HL-60 (cell line): ENCODE measurements at places on chromosomes 2 and 18.

- DNase-seq, result no peak
These were observed 234.3 kb downstream of the ALK start for GRCh38 chr2:29687121-29687520.

DNA sequence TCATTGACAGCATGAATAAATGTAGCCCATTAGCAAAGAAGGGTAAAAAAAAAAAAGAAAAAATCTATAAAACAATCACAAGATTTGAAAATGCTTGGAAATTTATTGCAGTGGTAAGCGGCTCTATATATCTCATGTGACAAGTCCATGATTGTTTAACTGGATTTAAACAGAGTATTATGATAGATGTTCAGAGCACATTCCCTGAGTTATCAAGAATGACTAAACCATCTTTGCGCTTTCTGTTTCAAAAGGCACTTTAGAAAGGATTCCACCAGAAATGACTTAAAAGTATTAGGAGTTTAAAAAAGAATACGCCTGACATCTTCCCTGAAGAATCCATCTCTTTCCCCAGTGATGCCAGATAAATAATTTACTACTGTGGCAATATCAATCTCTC, 409.5 kb upstream of the UBE2E3 start:
- no peak for DNase-seq

GRCh38 chr2:12641441-12641840, 75.3 kb upstream of the TRIB2 start:
- no peak for DNase-seq

- DNase-seq, result no peak
These were observed 27.8 kb upstream of the TBR1 start for GRCh38 chr2:161388146-161388779.

DNA sequence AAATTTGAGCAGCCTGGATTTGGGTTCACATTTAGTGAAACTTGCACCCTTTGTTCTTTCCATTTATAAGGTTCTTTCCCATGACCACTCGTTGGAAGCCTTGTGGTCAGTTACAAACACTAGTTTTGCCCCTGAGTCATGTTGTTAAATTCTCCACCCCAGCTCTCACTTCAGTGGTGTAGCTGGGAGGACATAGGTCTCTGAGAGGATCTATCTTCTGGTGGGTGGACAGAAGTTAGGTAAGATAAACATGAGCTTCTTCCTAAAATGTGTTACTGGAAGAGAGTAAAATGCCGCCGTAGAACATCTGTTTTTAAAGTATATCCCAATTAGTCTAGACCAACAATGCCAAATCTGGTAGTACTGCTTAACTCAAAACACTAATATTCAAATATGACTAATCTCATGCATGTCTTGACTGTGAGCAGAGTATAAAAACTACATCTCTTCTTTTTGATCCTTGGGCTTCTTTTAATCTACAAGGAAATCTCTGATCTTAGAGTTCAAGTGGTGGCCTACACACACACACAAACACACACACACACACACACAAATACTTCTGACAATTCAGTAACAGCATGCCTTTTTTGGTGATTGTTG, 162.6 kb upstream of the FN1 start:
- no peak for DNase-seq

DNA sequence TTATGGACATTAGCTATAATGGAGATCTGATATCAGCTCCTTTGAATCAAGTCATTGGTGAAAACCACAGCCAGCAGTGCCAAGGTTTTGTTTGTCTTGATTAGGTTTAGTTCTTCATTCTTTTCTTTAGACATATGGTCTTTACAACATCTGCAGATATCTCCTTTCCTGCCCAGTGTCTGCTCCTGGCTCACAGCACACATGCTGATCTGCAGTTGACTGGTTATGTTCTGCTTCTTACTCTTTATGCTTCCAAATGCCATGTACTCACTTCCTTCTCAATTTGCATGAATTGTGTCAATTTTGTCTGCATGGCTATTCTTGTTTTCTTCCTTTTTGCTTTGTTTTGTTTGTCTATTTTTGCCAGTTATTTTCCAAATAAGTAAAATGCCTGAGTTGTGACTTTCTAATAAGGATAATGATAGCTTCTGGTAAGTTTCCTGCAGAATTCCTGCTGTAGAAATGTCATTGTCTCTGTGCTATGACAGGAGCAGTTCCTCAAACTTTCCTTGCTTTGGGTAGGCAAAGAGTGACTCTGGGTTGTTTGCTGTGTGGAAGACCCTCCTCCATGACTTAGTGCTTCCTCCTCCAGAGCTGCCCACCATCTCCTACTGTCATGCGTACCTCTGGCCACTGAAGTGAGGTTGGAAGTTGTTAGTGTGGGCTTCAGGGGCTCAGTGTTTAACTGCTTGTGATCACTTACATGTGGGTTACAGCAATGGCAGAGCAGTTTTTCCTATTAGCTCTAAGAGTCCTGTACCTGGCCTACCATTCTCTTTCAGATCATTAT, 8.2 kb downstream of the ARHGAP25 start:
- no peak for DNase-seq

GRCh38 chr2:85222792-85223191, 89.6 kb downstream of the TCF7L1 start:
- DNase-seq, result no peak

DNA sequence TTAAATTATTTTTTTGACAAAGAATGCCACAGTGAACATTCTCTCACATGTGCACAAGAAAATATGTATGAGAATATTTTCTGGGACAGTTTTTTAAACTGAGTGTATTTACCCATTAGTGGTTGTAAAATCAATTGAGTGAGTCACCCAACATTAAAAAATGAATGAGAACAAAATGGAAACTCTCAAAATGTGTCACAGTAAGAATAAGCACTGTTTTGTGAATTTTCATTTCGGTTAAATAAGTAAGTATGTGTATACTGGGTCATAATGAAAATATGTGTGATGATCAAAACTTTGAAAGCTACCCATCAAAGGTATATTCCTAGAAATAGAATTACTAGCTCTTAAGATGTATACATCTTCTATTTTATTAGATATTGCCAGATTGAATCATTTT, 11.6 kb downstream of the BABAM2 start:
- no peak for DNase-seq

GRCh38 chr18:12306752-12307700, 1.0 kb upstream of the TUBB6 start:
- DNase-seq, result peak; percentile 22

DNA sequence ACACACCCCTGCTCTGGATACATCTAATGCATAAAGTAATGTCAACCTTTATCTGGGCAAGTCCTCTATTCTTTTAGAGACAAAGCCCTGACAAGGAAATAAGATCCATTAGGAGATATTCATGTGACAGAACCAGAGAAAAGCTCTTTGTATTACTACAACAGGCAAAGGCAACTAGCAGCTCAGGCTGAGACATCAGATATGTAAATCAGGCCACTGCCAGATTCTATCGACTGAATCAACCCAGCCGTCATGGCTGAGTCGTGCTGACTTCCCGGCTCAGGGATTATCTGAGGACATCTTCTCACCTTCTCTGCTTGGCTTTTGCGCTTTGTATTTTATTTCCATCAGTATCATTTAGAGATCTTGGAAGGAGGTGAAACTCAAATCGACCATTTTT, 294.5 kb downstream of the PLCL1 start:
- DNase-seq, result no peak

DNA sequence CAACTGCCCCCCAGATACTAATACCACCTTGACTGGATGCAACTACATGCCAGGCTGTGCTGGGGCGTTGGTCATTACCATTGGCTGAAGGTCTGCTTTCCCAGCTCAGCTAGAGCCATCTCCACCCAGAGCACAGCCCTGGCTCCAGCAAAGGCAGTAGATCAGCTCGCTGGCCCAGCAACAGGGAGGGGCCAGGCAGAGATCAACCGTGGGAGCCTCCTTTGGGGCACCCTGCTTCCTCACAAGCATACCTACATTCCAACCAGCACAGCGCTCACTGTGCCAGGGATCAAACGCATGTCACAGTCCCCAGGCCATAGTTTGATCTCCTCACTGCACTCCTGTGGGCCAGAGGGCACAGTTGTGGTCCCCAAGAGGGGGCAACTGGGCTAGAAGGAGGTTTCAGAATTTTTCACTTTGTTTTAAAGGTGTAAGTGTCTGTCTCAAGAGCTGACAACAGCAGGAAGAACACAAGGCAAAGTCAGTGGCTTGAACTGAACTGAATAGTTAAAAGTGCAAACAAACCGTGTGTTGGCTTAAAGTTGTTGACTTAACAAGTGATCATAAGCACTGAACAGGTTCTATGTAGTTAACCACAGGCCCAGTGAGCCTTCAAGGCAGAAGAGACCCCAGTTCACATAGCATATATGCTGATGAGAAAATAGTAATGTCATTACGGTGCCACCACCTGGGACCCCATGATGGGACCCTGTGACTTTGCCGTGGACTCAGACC, 70.1 kb upstream of the BZW1 start:
- DNase-seq, result no peak

- DNase-seq, result peak; percentile 50
These were observed 118.7 kb downstream of the EPB41L3 start for GRCh38 chr18:5424903-5425664.

GRCh38 chr2:170361090-170361936, 183.4 kb downstream of the MYO3B start:
- DNase-seq, result peak; percentile 1

- no peak for DNase-seq
These were observed 669.7 kb downstream of the TDRD15 start for GRCh38 chr2:21793461-21793860.

- DNase-seq, result no peak
These were observed 90.4 kb downstream of the NUP35 start for GRCh38 chr2:183214680-183215079.

GRCh38 chr2:23618265-23618664, 233.3 kb downstream of the KLHL29 start:
- DNase-seq, result no peak

DNA sequence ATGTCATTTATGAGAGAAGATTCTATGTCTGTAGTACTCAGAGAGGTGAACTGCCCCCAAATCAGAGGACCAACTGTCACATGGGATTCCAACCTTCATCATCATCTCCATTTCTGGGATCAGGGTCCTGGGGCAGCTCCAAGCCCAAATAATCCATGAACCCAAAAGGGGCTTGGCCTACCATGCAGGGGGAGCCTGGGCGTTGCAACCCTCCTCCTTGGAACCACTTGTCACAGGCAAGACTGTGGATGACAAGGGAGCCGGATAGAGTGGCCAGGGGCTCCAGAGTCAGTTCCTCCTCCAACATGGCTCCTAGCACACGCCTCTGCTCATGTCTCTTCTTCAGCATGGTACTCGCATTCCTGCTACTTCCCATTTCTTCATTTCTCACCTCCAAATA, 7.9 kb downstream of the CTLA4 start:
- DNase-seq, result no peak

DNA sequence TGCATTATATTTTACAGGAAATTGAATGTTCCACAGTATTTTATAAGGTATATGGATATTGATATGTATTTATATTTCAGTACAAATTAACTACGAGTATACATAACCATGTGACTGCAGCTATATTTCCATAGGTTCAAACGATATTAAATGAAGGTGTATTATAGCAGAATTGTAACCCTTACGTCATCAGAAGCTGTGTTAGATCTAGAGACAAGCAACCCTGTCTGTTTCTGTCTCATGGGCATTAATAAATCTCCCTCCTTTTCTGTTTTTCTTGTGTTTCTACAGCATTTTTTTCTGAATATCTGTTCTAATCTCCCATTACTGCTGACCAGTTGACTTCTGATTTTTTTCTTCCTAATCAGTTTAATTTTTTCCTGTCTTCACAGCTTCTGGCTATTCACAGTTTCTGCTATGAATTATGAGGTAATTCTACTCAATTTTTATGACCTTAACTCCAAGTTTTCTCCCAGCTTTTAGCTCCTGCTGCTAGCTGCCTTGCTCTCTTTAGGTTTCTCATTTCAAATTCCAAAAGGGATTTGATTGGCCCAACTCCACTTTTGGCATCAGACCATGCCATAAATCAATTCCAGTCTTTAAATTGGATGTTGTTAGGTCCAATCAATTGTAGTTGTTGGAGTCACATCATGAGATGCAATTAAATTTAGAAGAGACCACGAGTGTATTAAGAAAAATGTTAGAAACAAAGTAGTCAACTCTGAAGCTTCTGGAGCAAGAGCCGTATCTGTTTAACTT, 277.5 kb upstream of the ZSWIM2 start:
- DNase-seq, result no peak

GRCh38 chr2:203623661-203624060, 82.8 kb upstream of the CD28 start:
- no peak for DNase-seq

DNA sequence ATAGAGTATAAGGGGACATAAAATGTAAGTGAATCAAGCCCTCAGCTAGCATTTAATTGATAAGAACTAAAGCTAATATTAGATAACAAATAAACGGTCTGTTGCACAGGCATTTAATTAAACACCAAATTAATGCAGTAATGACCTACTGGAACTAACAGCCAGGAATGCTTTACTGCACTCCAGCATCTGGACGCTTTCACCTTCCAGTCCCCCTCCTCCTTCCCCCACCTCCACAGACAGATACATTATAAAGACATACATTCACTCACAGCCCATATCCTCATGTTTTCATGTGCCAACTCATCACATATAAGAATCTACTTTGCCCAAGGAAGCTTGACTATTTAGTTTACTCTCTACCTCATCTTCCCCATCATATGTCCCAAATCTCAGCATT, 337.4 kb upstream of the PIK3C3 start:
- DNase-seq, result no peak

- DNase-seq, result no peak
These were observed 12.9 kb upstream of the TFPI start for GRCh38 chr2:187567126-187567525.

DNA sequence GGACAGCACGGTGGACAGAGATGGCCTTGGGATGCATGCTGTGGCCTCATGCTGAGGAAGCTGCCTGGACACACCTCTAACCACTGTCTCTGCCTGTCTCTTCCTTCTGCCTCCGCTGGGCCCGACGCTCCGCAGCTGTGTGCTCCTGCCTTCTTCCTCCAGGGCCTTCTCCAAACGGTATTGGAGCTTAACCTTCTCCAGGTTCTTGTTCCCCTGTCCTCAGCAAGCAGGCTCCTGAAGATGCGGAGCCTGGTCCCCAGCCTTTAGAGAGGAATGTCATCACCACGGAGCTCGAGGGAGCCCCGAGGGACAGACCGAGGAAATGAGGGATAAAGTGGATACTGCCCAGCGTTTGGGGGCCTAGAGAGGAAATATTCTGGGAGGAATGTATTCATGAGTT, 155.1 kb downstream of the DYSF start:
- no peak for DNase-seq

GRCh38 chr18:66632756-66633155, 28.9 kb upstream of the CDH19 start:
- no peak for DNase-seq

GRCh38 chr18:13451661-13452387, 233.3 kb downstream of the LDLRAD4 start:
- DNase-seq, result peak; percentile 80
